ENCODE measurements at places on chromosomes 6 and 20. TPM values are rescaled to one million over a fixed set of nuclear protein-coding genes. Genes with fewer than 3 reads are reported as not detected.

DNA sequence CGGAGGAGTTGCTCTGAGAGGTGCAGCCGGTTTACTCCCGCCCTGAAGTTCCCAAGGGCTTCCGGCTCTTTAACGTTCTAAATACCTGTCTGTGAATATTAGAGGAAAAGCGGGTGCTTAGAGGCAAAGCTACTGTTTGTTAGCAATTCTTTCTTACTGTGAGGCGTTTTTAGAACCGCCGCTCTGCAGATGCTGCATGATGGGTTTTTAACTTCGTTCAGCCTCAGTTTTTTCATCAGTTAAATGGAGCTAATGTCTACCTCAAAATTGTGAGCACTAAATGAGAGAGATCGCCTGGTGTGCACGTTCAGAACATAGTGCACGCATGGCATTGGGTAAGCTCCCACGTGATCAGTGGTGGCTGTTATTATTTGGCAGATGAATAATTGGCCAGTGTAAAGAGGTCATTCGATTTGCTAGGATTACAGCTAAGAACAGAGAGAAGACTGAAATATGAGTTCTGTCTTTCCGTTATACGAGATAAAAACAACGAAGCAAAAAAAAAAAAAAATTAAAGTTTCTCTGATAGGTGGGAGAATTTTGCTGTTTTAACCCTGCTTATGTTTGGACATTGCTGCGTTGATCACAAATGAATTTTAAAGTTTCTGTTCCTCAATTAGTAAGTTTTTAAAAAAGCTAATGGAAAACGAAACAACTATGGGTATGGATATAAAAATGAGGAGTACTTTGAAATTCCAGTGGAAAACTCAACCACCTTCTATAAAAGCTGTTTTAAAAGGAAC, 660 bp upstream of the TFB1M start:
- H3K4me3 ChIP-seq: peak overlapping the region; percentile 95
- no peaks in the 10 kb centered on the region for H3K27me3 ChIP-seq
- peak overlapping the region; percentile 93 for H3K27ac ChIP-seq
- H3K36me3 ChIP-seq: no peaks in the 10 kb centered on the region
- H3K4me1 ChIP-seq: peaks cover 14% of the 10 kb centered on the region
- DNase-seq: no peak

DNA sequence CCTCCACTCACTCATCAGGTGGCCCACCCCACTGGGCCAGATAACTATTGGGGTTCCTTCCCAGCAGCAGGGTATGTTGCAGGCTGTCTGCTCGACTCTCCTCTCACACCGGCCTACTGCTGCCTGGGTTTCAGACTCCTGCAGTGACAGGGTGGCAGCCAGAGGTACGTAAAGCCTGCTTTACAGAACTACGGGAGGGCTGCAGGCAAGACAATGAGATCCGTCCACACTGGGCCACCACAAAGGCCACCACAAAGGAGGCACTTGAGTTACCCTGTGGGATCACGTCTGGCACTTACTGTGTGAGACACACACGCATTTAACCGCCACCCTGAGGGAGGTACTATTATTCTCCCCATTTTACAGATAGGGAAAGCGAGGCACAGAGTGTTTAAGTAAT, 78.5 kb downstream of the NFATC2 start:
- H3K4me1 ChIP-seq: no peaks in the 10 kb centered on the region
- H3K4me3 ChIP-seq: no peak overlapping the region
- no peak for DNase-seq
- no peaks in the 10 kb centered on the region for H3K27me3 ChIP-seq
- no peak overlapping the region for H3K27ac ChIP-seq
- H3K36me3 ChIP-seq: no peaks in the 10 kb centered on the region

Gene ZBP1
- total RNA-seq: 0.14 TPM

DNA sequence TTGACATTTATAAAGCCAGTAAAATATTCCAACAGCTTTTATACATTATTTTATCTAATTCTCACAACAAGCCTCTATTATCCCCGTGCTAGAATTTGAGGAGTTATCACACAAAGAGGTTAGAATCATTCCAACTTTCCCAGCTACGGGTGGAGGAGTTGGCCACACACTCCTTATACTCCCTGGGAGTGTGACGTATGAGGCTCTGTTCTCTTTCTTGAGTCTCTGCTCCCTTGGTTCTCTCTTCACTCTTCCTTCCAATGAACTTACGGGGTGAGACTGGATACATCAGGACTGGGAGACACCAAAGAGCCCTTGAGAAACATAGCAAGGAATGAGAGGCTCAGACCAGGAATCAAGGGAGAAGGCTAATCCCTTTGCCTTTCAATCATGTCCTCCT, 185.6 kb upstream of the TAB2 start:
- H3K27me3 ChIP-seq: no peaks in the 10 kb centered on the region
- H3K4me3 ChIP-seq: no peak overlapping the region
- no peak overlapping the region for H3K27ac ChIP-seq
- no peak for DNase-seq

Gene ARHGAP40
- not detected for total RNA-seq

Data from liver (tissue), 10 donors.